Type B pancreatic cell (in vitro differentiated cells): ENCODE measurements at places on chromosomes 12 and 14.

- no peak overlapping the region for H3K4me3 ChIP-seq
- no peak for DNase-seq
- H3K36me3 ChIP-seq, result peaks cover 25% of the 10 kb centered on the region
- no peak overlapping the region for H3K27ac ChIP-seq
- no peaks in the 10 kb centered on the region for H3K27me3 ChIP-seq
Measured at GRCh38 chr12:113180333-113180732, 4.9 kb downstream of the DDX54 start.

- peak overlapping the region; percentile 67 for H3K27ac ChIP-seq
- H3K4me1 ChIP-seq, result peaks cover 57% of the 10 kb centered on the region
- peak overlapping the region; percentile 2 for H3K4me3 ChIP-seq
- H3K27me3 ChIP-seq, result no peaks in the 10 kb centered on the region
Measured at GRCh38 chr14:59215322-59215721, 26.9 kb downstream of the DAAM1 start.

DNA sequence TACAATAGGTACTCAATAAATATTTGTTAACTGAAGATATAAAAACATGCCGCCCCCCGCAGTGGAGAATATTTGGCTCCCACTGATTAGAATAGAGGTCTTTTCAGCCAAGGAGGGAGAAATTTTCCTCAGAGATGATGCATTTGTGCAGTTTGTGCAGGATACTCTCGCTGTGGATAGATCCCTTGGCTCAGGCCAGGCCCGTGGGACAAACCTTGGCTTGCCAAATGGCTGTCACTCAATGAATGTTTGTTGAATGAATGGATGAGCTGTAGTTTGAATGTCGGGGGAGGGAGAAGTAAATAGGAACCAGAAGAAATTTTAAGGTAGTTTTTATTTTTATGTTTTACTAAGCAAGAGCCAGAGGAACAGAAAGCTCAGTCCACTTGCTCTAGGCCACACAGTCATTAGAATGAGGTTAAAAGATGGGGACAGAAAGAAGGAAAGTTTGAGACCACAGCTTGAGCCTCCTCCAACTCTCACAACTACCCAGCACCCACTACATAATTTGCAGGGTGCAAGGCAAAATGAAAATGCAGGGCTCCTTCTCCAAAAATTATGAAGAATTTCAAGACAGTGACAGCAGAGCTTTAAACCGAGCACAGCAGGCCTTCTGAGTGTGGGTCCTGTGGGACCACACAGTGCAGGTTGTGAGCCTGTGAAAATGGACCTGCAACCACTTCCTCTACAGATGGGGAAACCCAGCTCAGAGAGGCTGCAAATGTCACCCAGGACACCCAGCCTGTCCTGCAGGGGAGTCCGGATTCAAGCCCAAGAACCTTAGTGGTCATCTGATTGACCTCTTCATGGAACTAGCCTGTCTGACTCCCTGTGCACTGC is 51.4 kb downstream of the WSCD2 start:
- no peak for DNase-seq
- no peak overlapping the region for H3K27ac ChIP-seq
- H3K36me3 ChIP-seq, result no peaks in the 10 kb centered on the region

DNA sequence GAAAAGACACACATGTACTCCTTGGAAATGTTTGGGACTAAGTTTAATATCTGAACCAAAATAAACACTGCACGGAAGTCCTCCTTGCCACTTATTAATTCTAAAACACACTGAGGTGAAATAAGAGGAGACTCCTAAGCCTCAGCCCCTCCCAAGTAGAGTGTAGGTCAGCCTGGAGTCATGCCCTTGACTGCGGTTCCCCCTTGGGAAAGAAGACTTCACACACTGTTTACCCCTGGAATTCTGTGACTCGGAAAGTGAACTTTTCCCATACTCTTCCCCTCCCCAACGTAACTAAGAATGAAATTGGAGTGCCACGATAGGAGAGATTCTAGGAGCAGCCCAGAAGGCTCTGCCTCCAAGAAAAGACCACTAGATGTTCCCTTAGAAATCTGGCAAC is 8.6 kb upstream of the TFCP2 start:
- H3K4me3 ChIP-seq, result no peak overlapping the region
- no peak overlapping the region for H3K27ac ChIP-seq
- peaks cover 12% of the 10 kb centered on the region for H3K4me1 ChIP-seq
- DNase-seq, result no peak
- no peaks in the 10 kb centered on the region for H3K36me3 ChIP-seq

- DNase-seq, result no peak
- H3K4me1 ChIP-seq, result no peaks in the 10 kb centered on the region
- H3K4me3 ChIP-seq, result no peak overlapping the region
- no peak overlapping the region for H3K27ac ChIP-seq
- peaks cover 17% of the 10 kb centered on the region for H3K36me3 ChIP-seq
Measured at GRCh38 chr12:23618718-23619117, 330.8 kb downstream of the SOX5 start.

DNA sequence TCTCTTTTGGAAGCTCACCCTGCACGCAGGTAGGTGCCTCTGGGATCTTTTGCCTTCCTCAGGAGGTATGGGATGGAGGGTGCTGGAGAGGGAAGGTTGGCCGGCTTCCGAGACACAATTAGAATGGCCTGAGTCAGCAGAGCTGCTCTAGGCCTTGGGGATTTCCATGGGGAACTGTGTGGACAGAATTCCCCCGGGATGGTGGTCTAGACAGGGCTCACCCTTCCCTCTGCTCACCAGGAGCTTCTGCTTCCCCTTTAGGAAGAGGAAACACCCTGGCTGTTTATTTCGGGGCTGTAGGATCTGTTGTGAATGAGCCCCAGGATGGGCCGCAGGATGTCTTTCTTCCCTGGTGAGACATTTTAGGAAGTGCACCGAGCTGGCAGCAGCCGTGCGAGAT is 43.7 kb upstream of the TMED10 start:
- no peaks in the 10 kb centered on the region for H3K36me3 ChIP-seq
- no peak for DNase-seq
- H3K4me1 ChIP-seq, result peaks cover 7% of the 10 kb centered on the region
- no peak overlapping the region for H3K27ac ChIP-seq

DNA sequence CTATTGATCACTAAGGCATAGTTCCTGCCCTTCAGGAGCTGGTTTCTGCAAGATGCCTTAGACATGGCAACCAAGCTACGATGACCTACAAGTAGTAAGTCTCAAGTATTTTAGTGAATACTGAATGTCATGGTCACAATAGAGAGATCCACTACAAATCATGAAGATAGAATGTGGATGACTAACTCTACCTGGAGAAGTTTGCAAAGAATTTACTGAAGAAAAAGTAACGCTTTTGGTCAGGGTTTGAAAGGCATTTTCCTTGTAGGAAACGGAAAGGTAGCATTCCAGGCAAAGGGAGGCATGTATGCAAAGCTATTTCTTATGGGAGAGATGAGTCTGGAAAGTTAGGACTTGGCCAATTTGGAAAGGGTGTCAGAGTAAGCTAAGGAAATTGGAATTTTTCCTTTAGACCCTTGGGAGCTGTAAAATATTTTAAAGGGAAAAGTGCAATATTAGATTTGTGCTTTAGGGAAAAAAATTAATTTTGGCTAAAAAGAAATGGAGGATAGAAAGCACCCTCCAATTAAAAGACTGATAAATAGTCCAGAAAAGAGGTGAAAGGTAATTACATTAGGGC is 377.5 kb downstream of the EGLN3 start:
- peaks cover 15% of the 10 kb centered on the region for H3K27me3 ChIP-seq
- H3K4me3 ChIP-seq, result no peak overlapping the region
- peaks cover 16% of the 10 kb centered on the region for H3K4me1 ChIP-seq
- no peak overlapping the region for H3K27ac ChIP-seq
- no peaks in the 10 kb centered on the region for H3K36me3 ChIP-seq

- no peak overlapping the region for H3K27ac ChIP-seq
- no peak overlapping the region for H3K4me3 ChIP-seq
- H3K36me3 ChIP-seq, result peaks cover 40% of the 10 kb centered on the region
- no peak for DNase-seq
- H3K4me1 ChIP-seq, result peaks cover 4% of the 10 kb centered on the region
- H3K27me3 ChIP-seq, result no peaks in the 10 kb centered on the region
Measured at GRCh38 chr12:108649669-108650068, 16.0 kb upstream of the SELPLG start.

DNA sequence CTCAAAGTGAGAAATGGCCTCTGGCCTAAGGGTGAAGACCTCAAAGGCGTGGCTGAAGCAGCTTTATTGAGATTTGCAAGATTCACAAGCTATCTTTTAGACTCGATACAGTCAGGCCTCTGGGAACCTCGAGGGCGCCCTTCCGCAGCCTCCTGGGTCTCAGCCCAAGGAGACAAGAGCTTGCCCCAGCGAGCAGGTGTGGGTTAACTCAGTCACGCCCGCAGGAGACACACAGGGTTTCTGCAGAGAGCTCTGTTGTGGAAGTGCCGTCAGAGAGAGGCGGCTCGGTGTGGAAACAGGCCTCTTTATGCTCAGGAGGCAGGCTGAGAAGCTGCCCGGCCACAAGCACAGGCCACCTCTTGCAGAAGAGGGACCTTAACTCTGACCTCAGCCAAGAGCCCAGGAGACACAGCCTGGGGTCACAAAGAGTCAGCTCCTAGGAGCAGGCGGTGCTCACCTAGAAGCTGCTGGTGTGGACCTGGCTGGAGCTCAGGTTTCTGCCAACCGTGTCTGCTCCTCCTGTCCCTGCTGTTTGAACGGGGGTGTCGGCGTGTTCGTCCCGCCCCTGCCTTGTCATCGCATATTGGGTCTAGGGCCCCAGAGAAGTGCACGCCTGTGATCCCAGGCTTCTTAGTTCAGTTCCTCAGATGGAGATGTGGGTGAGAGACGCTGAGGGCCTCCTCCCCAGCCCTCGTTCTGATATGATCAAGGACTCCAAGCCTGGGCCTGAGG is 42.1 kb upstream of the FBRSL1 start:
- H3K4me1 ChIP-seq, result peaks cover 18% of the 10 kb centered on the region
- H3K4me3 ChIP-seq, result no peak overlapping the region
- H3K36me3 ChIP-seq, result no peaks in the 10 kb centered on the region
- no peak for DNase-seq

GRCh38 chr14:91607322-91608047 is 97.4 kb upstream of the PPP4R3A start:
- H3K4me1 ChIP-seq, result no peaks in the 10 kb centered on the region
- H3K27ac ChIP-seq, result no peak overlapping the region
- H3K4me3 ChIP-seq, result no peak overlapping the region
- no peak for DNase-seq
- no peaks in the 10 kb centered on the region for H3K36me3 ChIP-seq

DNA sequence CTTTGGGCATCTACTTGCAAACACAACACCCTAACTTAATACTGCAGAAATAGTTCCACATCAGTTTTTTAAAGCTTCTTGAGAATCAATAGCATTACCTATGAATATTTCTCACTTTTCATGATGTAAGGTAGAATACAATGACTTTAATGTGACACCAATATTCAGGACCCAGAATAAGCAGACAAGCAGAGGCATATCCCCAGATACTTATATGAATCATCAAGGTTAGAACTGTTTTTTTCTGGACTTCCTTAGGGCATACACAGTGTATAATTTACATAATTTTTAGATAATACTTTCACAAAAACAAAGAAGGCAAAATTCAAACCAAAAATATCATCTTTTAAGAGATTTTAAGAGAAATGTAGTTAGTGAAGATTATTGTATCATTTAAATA is 885.8 kb downstream of the FSCB start:
- no peaks in the 10 kb centered on the region for H3K4me1 ChIP-seq
- no peak overlapping the region for H3K27ac ChIP-seq
- no peaks in the 10 kb centered on the region for H3K27me3 ChIP-seq
- no peaks in the 10 kb centered on the region for H3K36me3 ChIP-seq
- DNase-seq, result no peak

DNA sequence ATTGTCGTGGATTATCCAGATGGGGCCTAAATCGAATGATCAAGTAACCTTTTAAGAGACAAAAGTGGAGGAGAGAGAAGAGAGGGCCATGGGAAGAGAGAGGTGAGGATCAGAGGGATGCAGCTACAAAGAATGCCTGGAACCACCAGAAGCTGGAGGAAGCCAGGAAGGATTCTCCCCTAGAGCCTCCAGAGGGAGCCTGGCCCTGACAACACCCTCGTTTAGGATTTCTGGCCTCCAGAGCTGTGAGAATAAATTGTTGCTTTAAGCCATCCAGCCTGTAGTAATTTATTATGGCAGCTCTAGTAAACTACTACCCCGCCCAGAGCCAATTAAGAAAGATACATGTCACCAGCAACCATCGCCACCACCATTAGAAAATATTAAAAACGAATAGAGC is 46.2 kb upstream of the GSC start:
- H3K27ac ChIP-seq, result no peak overlapping the region
- H3K4me1 ChIP-seq, result no peaks in the 10 kb centered on the region
- no peaks in the 10 kb centered on the region for H3K36me3 ChIP-seq
- H3K27me3 ChIP-seq, result no peaks in the 10 kb centered on the region

- peaks cover 24% of the 10 kb centered on the region for H3K36me3 ChIP-seq
- peaks cover 2% of the 10 kb centered on the region for H3K27me3 ChIP-seq
- peaks cover 12% of the 10 kb centered on the region for H3K4me1 ChIP-seq
Measured at GRCh38 chr12:6851153-6851920, at the start of gene CDCA3. Gene CDCA3, minus strand, starts transcription at chr12:6851286. Its CDS starts 334 bp downstream, at chr12:6850952.

- H3K4me1 ChIP-seq, result peaks cover 19% of the 10 kb centered on the region
- no peaks in the 10 kb centered on the region for H3K36me3 ChIP-seq
- DNase-seq, result no peak
- H3K27me3 ChIP-seq, result no peaks in the 10 kb centered on the region
- H3K4me3 ChIP-seq, result no peak overlapping the region
Measured at GRCh38 chr12:132502149-132502881, 12.4 kb downstream of the FBRSL1 start.

GRCh38 chr12:5518584-5519365 is 86.9 kb downstream of the NTF3 start:
- H3K27me3 ChIP-seq, result peaks cover 20% of the 10 kb centered on the region
- DNase-seq, result no peak
- H3K36me3 ChIP-seq, result peaks cover 10% of the 10 kb centered on the region
- no peak overlapping the region for H3K27ac ChIP-seq

GRCh38 chr12:100995201-100995600 is 200.6 kb downstream of the ANO4 start:
- H3K4me1 ChIP-seq, result no peaks in the 10 kb centered on the region
- H3K27me3 ChIP-seq, result no peaks in the 10 kb centered on the region
- no peak overlapping the region for H3K4me3 ChIP-seq
- no peak for DNase-seq

- peaks cover 4% of the 10 kb centered on the region for H3K4me1 ChIP-seq
- H3K27me3 ChIP-seq, result no peaks in the 10 kb centered on the region
- H3K36me3 ChIP-seq, result peaks cover 31% of the 10 kb centered on the region
Measured at GRCh38 chr12:26058308-26058707, 66.5 kb downstream of the BHLHE41 start.

- H3K36me3 ChIP-seq, result no peaks in the 10 kb centered on the region
- peaks cover 3% of the 10 kb centered on the region for H3K27me3 ChIP-seq
- H3K27ac ChIP-seq, result no peak overlapping the region
- DNase-seq, result no peak
- no peaks in the 10 kb centered on the region for H3K4me1 ChIP-seq
Measured at GRCh38 chr12:132154941-132155770, 10.9 kb downstream of the NOC4L start.

GRCh38 chr12:124904306-124905098 is 9.9 kb downstream of the UBC start:
- H3K36me3 ChIP-seq, result no peaks in the 10 kb centered on the region
- peaks cover 21% of the 10 kb centered on the region for H3K4me1 ChIP-seq
- H3K4me3 ChIP-seq, result peak overlapping the region; percentile 46
- no peaks in the 10 kb centered on the region for H3K27me3 ChIP-seq

- H3K36me3 ChIP-seq, result peaks cover 12% of the 10 kb centered on the region
- no peak overlapping the region for H3K27ac ChIP-seq
- H3K4me1 ChIP-seq, result peaks cover 23% of the 10 kb centered on the region
- DNase-seq, result no peak
- H3K4me3 ChIP-seq, result no peak overlapping the region
Measured at GRCh38 chr14:99174770-99175319, 97.2 kb downstream of the BCL11B start.

GRCh38 chr12:113857371-113857770 is 108.8 kb downstream of the RBM19 start:
- peaks cover 7% of the 10 kb centered on the region for H3K36me3 ChIP-seq
- no peak overlapping the region for H3K4me3 ChIP-seq
- DNase-seq, result no peak
- H3K4me1 ChIP-seq, result peaks cover 14% of the 10 kb centered on the region
- H3K27ac ChIP-seq, result no peak overlapping the region
- H3K27me3 ChIP-seq, result no peaks in the 10 kb centered on the region
